ENCODE measurements at places on chromosomes 1 and 21.
A peak's percentile ranks its signal among the peaks of the same experiment; 100 is the strongest.

DNA sequence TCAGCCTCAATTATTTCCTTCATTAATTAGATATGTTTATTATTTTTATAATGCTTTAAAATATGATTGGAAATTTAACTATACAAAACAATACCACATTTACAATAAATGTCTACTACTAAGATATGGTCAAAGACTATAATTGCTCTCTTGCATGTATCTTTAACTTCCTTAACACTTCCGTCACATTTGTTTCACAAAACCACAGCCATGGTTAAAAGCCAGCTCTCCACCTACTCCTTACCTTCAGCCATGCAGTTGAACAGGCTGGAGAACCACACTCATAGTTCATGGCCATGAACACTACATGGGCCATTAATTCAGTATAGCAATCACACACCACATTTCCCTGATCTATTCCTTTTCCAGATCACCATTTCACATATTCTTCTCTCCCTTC is 72.2 kb downstream of the NME7 start:
- no peak for DNase-seq

DNA sequence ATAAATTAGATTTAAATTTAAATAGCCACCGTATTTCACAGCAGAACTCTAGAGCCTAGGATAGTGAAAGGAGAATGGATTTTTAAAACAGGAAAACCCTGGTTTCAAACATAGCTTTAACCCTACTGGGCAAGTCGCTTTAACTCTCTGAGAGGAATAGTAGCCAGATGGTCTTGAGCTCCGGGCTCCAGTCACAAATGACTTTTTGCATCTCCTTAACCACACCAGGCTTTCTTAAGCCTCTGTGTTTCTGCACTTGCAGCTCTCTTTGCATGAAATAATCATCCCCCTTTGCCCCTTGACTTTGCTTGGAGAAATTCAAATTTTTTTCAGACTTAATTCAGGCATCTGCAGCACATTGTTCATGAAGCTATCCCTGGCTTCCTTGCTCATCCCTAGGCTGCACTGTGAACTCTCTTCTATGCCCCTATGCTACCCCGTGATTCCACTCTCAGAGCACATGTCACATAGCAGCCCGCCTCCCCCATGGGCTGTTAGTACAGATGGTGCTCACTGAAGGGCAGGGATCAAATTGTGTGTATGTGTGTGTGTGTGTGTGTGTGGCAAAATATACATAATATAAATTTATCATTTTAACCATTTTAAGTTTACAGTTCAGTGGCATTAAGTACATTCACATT is 68.8 kb upstream of the DAB1 start:
- DNase-seq = no peak

DNA sequence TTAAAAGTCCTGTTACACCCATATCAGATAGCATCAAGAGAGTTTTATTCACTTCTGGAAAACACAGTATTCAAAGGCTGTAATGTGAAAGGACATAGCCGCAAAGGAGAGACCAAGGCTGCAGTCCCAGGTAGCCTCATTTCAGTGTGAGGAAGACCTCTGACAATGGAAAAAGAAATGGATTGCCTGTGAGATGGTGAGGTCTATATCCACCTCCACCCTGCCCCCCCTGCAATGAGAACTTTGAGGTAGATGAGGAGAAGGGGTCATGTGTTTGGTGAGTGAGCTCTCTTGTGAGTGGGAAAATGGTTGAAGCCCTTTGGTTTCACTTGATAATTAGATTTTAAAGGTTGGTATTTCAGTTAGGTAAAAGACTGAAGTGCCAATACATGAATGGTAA is 3.5 kb downstream of the MRPS6 start:
- DNase-seq = no peak

GRCh38 chr1:9025449-9025848 is 774 bp downstream of the SLC2A7 start:
- DNase-seq = no peak

GRCh38 chr1:48916130-48917069 is 139.7 kb upstream of the BEND5 start:
- DNase-seq = peak; percentile 84

GRCh38 chr1:46244656-46245371 is 2.7 kb upstream of the RAD54L start:
- DNase-seq = peak; percentile 36

- DNase-seq = no peak
Observed at GRCh38 chr1:10888291-10888690, 91.8 kb upstream of the CASZ1 start.

- DNase-seq = no peak
Observed at GRCh38 chr1:175472464-175472863, 270.9 kb downstream of the TNR start.

- DNase-seq = no peak
Observed at GRCh38 chr1:43651902-43652301, 2.0 kb downstream of the KDM4A start.

DNA sequence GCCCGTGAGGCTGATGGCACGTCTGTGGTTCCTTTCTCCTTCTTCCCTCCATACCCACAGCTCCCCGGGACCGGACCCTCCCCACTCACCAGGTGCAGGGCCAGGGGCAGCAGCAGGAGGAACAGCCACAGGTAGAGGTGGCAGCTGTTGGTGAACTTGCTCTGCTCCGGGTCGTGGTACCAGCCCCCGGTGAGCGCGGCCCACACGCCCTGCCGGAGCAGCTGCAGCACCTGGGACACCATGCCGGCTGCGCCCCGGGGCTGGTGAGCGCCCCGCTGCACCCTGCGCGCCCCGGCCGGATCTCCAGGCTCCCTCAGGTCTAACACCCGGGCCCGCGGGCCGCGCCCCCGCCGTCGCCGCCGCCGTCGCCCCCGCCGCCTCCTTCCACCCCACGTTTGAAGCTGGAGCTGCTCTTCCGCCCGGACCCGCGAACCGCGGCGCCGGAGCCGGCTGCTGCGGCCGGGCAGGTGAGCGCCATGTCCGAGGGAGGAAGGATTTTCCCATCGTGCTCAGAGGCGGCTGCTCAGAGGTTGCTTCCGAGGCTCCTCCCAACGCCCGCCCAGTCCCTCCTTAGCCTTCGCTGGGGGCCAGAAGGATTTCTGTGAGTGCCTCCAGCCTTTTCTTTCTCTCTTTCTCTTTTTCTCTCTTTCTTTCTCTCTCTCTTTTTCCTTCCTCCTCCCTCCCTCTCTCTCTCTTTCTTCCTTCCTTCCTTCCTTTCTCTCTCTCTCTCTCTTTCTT is at the start of gene PCNX2:
PCNX2 (minus strand) TSS at position 489 of the 738 bp plus-strand sequence; CDS start at position 242, 247 bp downstream.
- DNase-seq = peak; percentile 56

- peak; percentile 23 for DNase-seq
Observed at GRCh38 chr1:117527566-117528102, 78.2 kb upstream of the TENT5C start.

All from fibroblast of skin of back (primary cell).